ENCODE measurements at places on chromosomes 2 and 18.

DNA sequence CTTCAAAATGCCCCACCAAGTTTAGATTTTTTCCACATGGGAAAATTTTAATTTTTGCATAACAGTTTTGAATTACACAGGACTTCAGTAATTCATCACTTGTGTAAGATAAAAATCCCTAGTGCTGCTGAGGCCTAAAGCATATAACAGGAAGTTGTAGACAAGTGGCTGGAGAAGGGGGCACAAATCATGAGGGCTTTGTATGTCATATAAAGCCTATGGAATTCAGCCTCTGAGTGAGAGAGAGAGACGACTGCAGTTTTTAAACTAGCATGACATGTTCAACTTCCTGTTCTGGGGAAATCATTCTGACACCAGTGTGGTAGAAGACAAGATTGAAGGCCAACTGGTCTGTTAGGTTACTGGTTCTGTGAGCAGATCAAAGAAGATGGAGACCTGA, 187.3 kb upstream of the CHST9 start:
- no peak for DNase-seq

- DNase-seq, result peak; percentile 2
Observed at GRCh38 chr2:72144632-72145288, 2.9 kb downstream of the CYP26B1 start.

- no peak for DNase-seq
Observed at GRCh38 chr2:25491003-25491696, 149.4 kb upstream of the DNMT3A start.

- no peak for DNase-seq
Observed at GRCh38 chr2:172062402-172063004, 22.8 kb upstream of the DLX1 start.

DNA sequence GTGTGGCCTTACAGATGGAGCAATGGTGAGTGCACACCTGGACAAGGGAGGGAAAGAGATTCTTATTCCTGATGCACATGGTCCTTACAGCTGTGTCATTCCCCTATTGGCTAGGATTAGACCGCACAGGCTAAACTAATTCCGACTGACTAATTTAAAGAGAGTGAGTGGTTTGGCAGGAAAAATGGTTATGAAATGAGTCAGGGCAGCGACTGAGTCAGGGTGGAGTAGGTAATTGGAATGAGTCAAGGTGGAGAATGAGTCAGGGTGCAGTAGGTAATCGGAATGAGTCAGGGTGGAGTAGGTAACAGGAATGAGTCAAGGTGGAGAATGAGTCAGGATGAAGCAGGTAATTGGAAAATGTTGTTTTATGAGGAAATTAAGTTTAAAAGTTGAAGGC, 1353.7 kb upstream of the LRRTM1 start:
- DNase-seq, result no peak

DNA sequence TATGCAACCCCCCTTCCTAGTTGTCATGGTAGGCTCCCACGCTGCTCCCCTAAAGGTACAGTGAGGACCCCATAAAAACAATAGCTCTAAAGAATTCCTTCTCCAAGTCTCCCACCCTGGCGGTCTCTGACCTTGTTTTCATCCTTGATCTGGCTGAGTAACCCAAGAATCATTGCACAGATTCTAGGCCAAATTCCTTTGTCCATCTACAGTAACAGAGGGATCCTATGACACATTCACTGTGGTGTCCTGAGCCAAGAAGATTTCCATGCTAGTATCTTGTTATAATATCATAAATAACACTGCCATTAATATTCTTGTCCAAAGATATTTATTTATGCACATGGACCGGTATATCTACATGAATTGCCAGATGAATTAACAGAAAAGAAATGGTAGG, 240.2 kb downstream of the CYP26B1 start:
- no peak for DNase-seq

GRCh38 chr18:73719611-73720010, 428.0 kb downstream of the FBXO15 start:
- no peak for DNase-seq

GRCh38 chr2:191818725-191819350, 28.1 kb downstream of the CAVIN2 start:
- DNase-seq, result no peak

GRCh38 chr2:188142636-188143295, 148.9 kb upstream of the GULP1 start:
- no peak for DNase-seq

DNA sequence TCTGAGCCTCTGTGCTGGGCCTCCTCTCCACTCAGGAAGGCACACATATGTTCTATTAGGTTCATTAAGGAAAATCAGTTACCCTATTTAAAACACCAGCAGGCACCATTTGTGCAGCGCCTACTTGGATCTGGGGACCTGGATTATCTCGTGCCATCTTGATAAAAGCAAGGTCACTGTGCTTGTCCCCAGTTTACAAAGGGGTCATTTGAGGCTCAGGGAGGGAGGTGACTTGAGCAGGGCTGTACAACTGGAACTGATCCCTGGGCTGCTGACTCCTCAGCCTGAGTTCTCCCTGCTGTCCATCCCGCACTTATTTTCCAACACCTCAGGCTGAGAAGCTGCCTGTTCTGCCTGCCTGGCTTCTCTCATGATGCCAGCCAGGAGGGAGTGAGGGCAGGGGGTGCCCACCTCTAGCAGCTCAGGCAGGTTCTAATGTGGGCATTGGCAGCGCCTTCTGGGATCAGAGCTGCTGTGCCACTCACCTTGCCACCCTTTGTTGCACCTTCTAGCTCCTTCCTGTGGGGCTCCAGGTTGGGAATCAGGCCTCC, 120.3 kb downstream of the GLI2 start:
- DNase-seq, result no peak

DNA sequence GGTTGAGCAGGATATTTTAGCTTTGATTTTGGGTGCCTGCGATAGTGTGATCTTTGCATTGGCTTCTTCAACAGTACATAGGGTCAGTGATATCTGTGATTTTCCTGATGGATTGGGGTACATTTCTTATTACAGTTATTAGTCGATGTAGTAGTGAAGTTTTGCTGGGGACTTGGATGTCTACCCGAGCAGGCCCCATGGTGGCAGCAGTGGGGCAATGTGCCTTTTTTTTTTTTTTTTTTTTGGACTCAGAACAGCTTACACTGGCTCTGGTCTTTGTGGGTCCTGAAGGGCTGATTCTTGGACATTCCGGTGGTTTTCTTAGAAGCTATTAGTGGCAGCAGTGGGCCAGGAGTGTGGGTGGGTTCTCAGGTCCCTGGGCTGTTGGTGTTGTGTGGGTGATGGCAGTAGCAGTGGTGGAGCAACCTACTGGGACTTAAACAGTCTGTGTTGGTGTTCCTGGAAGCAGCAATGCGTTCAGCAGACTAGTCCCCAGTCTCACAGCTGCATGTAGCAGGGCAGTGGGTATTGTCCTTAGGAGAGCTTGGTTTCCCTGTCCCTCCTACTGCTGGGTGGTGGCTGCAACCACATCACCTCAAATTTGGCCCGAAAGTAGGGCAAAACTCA, 53.7 kb upstream of the SLC4A10 start:
- DNase-seq, result no peak
